ENCODE measurements at places on chromosomes 3 and 15. TPM values are rescaled to one million over a fixed set of nuclear protein-coding genes. Genes with fewer than 3 reads are reported as not detected.

- DNase-seq, result no peak
Measured at GRCh38 chr15:97761110-97761509, 199.4 kb upstream of the ARRDC4 start.

Gene BCHE
- total RNA-seq, result 0.98 TPM

GRCh38 chr3:61522060-61522459, 39.3 kb upstream of the PTPRG start:
- no peak for DNase-seq

Gene PPP1R14D
- total RNA-seq, result not detected

- DNase-seq, result no peak
Measured at GRCh38 chr15:64586259-64586870, 126.0 kb downstream of the ZNF609 start.

DNA sequence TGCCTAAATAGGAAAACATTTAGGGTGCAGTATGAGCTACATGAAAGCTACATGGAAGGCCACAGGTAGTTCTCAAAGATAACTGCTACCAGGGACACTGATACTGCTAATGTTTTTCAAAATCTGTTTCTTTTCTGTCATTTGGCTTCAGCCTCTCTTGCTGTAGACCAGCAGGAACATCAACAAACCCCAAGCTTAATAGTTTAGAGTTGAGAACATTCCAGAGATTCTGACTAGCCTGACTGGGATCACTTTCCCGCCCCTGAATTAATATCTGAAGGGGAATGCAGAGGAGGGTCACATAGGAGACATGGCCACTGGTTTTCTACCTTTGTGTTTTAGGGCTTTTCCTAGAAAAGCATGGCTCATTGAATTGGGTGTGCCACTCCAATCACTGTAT, 16.9 kb upstream of the C3orf38 start:
- no peak for DNase-seq

DNA sequence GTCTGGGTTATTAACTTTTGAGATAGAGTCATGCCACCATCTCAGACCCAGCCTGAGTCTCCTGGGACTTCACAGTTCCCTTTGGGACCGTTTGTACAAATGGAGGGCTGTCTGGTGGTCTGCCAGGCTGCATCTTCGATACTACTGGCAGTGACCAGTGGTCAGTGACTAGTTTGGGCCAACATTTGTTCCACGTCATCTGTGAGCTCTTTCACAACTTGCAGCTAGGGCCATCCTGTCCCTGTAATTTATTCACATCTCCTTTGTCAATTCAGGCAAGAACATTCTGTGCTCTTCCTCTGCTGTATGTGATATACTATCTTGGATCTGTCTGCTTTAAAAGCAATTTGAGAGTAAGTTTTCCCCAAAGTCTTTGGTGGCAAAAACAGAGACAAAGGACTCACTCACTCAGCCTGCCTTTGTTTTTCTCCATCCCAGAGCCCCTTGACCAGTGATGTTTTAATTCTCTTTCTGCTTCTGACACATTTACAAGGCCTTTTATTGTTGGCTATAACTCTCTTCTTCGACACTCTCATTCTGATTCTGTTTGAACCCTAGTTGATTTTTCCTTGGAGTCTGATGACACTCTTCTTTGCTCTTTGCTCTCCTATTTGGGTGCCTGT, 353.4 kb downstream of the EPHB1 start:
- no peak for DNase-seq
